ENCODE measurements at places on chromosomes 3 and 15.
A peak's percentile ranks its signal among the peaks of the same experiment; 100 is the strongest.

- DNase-seq, result no peak
Measured at GRCh38 chr3:126851382-126851781, 131.5 kb upstream of the PLXNA1 start.

DNA sequence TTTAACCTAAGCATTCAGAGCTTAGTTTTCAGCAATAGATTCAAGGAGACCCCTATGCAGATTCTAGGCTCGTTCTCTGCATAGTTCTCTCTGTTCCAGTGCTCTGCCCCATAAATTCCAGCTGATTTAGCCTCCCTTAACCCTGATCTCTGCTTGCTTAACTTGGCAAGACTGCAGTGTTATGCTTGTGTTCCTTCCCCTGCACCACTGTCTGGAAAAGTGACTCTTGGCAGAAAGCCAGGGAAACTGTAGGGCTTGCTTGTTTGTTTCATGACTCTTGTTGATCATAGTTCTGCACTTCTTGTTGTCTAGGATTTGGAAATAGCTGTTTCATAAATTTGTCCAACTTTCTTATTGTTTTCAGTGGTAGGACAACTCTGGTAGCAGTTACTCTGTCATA lies 40.1 kb downstream of the ANAPC13 start:
- no peak for DNase-seq

GRCh38 chr3:52032702-52033408 lies 23.5 kb downstream of the DUSP7 start:
- no peak for DNase-seq

DNA sequence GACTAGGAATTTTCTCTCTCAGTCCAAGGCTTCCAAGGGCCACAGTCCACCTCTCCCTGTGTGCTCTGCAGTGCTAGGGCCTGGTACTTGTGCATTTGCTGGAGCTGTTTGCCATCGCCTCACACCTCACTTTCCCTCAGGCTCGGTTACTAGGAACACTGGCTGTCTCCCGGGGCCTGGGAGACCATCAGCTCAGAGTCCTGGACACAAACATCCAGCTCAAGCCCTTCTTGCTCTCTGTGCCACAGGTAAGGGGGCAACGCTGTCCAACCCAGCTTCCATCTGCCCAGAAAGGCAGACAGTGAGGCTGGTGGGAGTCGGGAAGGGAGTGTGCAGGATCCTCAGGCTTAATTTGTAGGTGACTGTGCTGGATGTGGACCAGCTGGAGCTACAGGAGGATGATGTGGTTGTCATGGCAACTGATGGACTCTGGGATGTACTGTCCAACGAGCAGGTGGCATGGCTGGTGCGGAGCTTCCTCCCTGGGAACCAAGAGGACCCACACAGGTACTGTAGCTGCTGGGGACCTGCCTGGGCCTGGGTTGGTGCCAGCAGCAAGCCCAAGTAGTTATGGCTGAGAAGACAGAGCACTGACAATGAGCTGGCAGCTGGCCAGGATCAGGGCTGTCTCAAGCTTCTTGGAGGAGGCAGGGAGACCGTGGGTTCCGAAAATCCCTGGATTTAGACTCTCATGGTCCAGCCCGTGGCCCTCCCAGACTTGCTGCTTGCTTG lies 3.4 kb downstream of the PPM1M start:
- DNase-seq, result peak; percentile 69

- DNase-seq, result no peak
Measured at GRCh38 chr3:183449391-183449790, 21.0 kb upstream of the MCF2L2 start.

- DNase-seq, result no peak
Measured at GRCh38 chr15:35195649-35196048, 110.6 kb upstream of the NANOGP8 start.

GRCh38 chr3:95615592-95616310 lies 1198.6 kb upstream of the EPHA6 start:
- DNase-seq, result no peak

DNA sequence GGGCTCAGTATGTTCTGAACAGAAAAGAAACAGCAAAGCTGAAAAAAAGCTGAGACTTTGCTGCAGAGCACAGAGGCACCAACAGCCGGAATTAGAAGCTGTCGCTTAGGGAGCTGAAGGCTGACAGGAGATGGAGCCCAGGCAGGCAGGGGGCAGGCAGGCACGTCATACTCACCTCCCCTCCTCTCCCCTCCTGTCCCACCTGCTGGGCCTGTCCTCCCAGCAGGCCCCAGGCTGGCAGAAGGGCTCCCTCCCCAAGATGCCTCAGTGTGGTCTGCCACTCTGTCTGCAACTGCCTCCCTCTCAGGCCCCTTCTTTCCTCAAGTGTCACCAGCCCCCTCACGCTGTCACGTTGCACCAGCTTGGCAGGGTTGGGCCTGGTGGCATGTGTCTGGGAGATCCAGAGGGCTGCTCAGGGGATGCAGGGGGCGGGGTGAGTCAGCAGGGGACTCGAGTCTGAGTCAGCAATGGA lies 3.2 kb upstream of the ANKRD63 start:
- no peak for DNase-seq

DNA sequence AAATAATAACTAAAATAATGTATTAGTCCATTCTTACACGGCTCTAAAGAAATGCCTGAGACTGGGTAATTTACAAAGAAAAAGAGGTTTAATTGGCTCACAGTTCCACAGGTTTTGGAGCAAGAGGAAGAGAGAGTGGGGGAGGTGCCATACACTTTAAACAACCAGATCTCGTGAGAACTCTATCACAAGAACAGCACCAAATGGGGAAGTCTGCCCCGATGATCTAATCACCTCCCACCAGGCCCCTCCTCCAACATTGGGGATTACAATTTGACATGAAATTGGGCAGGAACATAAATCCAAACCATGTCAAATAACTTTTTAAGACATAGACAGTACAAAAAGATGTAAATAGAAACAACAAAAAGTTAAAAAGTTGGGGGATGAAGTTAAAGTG lies 63.2 kb downstream of the ILDR1 start:
- no peak for DNase-seq

GRCh38 chr15:78715930-78716329 lies 74.9 kb upstream of the CHRNB4 start:
- no peak for DNase-seq

DNA sequence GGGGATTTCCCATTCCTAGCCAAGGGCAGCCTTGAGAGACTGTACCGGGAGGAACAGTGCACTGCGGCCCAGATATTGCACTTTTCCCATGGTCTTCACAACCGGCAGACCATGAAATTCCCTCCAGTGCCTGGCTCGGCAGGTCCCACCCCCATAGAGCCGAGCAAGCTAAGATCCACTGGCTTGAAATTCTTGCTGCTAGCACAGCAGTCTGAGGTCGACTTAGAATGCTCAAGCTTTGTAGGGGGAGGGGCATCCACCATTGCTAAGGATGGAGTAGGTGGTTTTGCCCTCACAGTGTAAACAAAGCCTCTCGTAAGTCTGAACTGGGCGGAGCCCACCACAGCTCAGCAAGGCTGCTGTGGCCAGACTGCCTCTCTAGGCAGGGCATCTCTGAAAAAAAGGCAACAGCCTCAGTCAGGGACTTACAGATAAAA lies 156.3 kb downstream of the FRMD5 start:
- no peak for DNase-seq

DNA sequence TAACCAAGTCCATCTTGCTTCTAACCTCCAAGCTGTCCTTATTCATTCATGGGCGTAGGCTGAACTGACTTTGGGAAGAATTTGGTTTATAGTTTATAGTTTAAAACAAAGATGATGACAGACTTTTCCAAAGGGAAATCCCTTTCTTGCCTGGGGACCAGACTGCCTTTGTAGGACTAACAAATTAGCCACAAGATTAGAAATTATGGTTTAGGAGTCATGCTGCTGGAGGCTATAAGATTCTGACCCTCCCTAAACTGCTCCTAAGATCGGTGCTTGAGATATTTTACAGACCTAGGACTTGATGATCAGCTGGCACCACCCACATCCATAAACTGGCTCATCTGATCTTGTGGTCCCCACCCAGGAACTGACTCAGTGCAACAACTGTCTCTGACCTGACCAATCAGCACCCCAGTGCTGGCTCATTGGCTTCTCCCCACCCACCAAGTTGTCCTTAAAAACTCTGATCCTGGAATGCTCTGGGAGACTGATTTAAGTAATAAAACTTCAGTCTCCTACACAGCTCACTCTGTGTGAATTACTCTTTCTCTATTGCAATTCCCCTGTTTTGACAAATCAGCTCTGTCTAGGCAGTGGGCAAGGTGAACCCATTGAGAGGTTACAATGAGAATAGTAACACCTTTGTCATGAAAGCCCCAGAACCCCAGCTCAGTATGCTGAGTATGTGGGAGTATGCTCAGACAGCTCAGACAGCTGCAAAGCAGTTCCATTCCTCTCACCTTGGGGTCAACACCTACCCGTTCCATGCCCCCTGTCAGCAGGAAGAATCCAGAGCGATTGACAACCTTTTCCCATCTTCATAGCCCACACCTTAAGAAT lies 51.6 kb upstream of the C15orf39 start:
- no peak for DNase-seq

DNA sequence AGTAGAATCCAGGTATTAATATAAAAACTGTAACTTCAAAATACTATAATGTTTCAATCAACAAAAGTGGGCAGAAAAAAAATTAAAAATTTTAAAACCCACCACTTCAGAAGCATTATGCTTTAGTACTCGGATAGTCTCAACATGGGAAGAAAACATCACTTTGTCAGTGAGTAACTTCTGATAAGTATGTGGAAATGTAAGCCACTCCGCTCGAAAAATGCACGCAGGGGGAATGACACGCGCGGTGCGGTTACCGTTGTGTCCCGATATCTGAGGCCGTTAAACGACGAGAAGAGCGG lies 656 bp downstream of the NGLY1 start:
- DNase-seq, result no peak

- DNase-seq, result no peak
Measured at GRCh38 chr3:126895178-126896066, 87.5 kb upstream of the PLXNA1 start.

GRCh38 chr3:72008226-72008996 lies 223.5 kb upstream of the PROK2 start:
- DNase-seq, result no peak

GRCh38 chr15:76333720-76334437 lies 2.7 kb upstream of the ISL2 start:
- DNase-seq, result no peak
